ENCODE measurements at places on chromosomes 12 and 14.

DNA sequence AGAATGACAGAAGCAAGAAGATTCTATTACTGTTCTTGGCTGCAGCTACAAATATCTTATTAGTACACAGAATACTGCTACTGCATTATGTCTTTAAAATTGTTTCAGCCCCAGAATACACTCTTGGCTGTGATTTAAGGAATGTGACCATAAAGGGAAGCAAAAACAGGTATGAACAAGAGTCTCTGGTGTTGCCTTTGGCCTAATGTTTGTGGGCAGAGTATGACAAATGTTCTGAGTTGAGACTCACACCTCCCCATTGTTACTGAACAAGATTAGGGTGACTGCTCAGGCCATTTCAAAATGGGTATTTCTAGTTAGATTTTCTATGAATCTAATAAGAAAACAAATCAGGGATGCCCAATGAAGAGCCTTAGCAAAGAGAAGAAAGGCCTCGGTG, 28.5 kb downstream of the TTC6 start:
- DNase-seq: no peak

GRCh38 chr12:126084480-126084879, 1019.2 kb downstream of the AACS start:
- no peak for DNase-seq

- no peak for DNase-seq
Measured at GRCh38 chr14:68651075-68651474, 141.8 kb downstream of the ZFP36L1 start.

- no peak for DNase-seq
Measured at GRCh38 chr12:38490073-38490472, 173.5 kb downstream of the ALG10B start.

DNA sequence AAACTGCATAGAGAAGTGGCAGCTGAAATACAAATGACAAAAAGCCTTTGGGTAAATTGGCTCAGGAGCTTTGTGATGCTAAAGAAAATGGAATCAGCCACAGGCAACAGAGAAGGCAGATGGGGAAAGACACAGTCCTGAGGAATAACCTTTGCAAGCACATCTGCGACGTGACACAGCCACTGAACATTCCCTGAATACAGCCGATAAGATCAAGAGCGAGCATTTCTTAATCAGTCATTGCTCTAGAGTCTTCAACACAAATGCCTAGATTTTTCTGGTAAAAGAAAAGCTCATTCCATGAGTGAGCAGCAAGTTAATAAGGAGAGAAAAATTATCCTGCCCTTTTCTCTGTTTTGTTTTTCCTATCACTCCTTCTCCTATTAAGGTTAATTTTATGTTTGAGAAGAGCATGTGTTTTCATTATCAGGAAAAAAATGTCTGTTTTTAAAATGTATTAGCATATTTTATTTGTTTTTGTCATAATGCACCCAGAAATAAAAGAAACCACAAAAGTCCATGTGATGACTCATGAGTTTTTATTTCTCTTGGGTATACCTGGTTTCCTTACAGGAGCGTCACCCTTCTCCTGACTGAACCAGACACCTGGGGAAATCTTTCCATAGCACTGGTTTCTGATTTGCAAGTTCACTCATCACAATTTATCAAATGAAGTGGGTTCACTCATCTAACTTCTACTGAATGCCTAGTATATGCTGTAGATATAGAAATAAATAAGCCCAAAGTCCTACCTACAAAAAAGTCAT, 45.4 kb upstream of the PCED1B start:
- no peak for DNase-seq

DNA sequence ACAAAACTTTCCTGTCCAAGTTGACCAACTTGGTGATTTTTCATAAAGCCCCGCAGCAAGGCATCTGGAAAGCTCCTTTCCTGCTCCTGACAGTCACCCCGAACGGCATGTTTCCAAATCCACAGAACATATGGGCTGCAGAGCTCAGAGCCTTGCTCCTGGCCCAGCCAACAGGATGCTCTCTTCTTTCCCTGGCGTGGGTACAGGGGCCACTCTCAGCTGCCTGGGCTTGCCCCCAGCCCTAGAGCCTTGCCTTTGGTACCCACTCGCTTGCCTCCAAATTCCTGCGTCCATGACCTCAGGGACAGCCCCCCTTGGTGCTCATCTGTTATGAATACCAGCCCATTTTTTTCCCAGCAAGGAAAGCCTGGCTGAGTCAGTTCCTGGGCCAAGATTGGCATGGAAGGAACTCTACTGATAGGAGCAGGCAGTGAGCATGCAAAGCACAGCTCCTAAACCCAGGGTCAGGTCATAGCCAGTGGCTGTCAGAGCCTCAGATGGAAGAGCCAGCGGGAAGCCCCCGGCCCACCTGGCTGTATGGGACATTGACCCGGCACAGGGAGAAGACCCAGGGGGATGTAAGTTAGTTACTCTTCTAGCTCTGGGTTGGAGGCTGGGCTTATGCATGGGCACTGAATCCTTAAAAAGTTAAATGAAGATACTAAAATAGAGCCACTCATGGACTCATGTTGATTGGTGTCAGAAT, 105.3 kb upstream of the RTL1 start:
- DNase-seq: no peak

DNA sequence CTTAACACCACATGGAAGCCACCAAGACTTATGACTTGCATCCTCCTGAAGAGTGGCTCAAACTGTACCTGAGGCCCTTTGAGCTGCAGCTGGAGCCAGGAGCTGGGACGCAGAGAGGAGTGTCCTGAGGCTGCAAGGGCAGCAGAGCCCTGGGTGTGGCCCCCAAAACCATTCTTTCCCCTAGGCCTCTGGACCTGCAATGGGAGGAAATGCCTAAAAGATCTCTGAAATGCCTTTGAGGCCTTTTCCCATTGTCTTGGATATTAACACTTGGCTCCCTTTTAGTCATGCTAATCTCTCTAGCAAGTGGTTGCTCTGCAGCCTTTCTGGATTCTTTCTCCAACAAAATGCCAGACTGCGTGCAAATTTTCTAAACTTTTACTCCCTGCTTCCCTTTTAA, 156.1 kb downstream of the SLC38A4 start:
- no peak for DNase-seq

DNA sequence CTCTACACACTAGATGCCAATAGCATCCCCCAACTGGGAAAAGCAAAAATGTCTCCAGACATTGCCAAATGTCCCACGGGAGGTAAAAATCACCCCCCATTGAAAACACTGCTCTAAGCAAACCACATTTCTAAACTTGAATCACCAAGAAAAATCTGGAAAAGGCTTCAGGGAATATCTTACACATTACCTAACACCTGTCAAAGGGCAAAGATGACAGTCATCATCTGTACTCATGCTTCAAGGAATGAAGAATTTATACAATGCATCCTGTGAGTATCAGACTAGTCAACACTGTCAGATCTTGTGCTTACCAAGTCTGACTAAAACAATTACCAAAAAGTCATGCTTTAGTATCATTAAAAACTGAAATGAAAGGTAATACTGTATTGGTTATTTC, 161.6 kb upstream of the SOX5 start:
- no peak for DNase-seq

DNA sequence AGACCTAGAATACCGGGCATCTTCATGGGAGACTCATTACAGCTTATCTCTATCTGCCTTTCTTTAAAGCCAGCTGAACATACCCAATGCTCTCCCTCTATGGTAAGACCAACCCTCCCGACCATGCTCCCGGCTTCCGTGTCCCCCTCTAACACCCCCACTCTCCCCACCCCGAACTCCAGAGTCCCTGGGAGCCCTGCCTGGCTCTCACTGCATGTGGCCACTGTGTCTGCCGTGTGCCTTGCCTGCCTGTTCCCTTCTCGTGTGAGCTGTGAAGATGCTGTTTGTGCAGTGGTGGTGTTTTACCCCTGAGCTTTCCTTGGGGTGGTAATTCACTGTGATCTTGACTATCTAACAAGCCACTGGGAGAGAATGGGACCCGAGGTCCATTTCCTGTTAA, 146.4 kb upstream of the FKBP4 start:
- DNase-seq: no peak

- DNase-seq: no peak
Measured at GRCh38 chr12:60335745-60336144, 739.9 kb downstream of the SLC16A7 start.

- no peak for DNase-seq
Measured at GRCh38 chr12:14928931-14929330, 9.4 kb downstream of the ERP27 start.

DNA sequence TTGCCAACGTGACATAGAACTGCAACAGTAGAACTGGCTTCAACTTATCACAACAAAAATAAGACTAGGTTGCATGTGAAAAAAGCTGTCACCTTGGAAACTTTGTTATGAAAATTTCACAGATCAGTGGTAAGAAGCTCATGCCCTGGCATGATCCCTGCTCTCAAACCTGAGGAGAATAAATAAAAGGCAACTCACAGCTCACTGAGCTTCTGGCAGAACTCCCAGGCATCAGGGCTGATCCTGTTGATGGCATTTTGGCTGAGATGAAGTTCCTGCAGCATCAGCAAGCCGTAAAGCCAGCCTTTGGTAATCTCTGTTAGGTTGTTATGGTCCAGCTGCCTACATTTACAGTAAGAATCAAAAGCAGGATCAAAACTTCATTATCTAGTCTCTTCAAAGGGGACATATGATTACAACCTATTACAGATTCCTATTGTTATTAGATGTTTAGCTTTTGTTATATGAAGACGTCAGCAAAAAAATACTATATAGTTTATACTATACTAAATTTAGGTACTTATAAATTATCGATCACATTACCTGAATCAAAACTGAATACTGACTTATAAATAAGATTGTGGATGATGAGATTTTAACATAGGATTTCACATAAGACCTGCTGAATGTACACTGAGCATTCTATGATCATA, 32.0 kb downstream of the LRIG3 start:
- DNase-seq: no peak

DNA sequence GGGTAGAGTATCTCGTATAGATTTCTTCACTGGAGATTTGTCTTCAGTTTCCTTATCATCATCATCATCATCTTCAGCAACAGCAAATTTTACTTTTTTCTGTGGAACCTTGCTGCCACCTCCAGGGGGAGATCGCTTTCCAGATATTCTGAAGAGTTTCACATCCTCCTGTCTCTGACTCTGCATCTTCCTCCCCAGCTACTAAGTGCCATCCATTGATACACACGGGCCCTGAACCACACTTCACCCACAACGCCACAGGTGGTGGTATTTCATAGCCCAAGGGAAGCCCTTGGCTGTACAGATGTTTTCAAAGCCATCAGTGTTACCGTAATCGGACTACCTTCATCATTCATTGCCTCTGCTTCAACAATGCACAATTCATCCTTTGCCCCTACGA, 82.2 kb downstream of the PPP2R5C start:
- peak; percentile 54 for DNase-seq

DNA sequence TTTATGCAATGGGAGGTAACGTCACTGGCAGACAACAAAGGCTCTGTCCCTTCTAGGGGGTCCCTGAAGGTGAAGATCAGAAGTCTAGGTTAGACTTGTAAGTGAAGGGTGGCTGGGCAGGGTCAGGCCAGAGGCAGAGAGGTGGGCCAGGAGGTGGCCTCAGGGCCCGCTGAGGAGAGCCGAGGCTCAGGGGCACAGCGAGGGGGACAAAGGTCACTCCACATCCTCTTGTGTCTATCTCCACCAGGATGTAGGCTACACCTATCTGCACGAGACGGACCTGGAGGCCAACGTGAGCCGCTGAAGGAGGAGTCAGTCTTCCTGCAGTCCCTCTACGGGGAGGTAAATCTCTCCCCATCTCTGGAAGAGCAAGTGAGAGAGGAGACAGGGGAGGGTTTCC, 20.3 kb downstream of the KRT85 start:
- DNase-seq: no peak

DNA sequence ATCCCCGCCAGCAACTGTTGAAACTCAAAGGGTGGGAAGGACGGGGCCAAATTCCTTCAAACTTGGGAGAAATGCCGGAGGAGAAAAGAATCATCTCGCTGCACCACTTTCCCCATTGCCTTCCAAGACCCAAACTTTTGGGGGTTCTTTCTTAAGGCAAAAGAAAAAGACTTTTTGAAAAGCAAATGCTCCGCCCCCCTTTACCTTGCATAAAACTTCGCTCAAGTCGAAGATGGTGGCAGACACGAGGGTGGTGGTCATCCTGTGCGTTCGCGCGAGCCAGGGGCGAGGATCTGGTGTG, 239 bp downstream of the ZFP36L1 start:
- no peak for DNase-seq

DNA sequence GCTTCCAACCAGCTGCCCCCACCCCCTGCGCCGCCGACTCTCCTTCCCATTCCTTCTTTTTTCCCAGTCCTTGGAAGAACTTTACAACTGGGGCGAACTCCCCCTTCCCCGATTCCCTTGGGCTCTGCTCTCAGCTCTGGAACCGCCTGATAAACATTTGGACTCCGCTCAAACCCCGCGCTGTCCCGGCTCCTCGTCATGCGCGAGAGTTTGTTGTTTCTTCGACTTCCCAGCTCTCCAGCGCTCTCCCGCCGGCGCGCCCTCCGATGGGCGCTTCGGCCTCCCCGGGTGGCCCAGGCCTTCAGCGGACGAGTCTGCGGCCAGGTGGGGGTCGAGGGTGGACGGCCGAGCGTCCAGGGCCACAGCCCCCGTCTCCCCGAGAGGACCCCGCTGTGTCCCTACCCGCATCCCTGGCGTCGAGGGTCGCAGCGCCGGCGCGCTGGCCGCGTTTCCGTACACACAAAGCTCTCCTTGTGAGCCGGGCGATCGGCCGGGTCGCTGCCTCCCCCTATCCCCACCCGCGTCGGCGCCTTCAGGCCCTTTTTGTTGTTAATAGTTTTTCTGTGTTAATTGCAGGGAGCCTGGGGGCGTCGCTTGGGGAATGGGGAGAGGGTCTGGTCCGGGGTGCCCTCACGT, 847 bp downstream of the MMP14 start:
- no peak for DNase-seq

- peak; percentile 12 for DNase-seq
Measured at GRCh38 chr12:21502872-21503271, 1.3 kb downstream of the GOLT1B start.

DNA sequence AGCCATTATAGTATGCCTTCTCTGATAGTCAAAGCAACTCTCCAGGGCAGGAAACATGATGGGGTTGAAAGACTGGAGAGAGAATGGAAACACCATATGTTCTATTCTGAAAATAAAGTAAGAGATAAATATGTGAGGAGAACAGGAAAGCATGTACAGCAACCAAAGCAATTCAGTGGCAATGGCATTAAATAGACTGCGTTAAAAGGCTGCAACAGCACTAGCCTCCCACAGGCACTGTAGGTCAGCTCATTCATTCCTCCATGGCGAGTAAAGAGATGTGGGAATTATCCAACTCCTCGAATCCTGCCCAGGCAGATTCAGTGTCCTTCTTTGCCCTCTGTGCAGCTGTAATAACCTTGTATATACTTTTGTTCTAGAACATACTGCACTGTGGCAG, 43.8 kb downstream of the ANO6 start:
- DNase-seq: no peak

DNA sequence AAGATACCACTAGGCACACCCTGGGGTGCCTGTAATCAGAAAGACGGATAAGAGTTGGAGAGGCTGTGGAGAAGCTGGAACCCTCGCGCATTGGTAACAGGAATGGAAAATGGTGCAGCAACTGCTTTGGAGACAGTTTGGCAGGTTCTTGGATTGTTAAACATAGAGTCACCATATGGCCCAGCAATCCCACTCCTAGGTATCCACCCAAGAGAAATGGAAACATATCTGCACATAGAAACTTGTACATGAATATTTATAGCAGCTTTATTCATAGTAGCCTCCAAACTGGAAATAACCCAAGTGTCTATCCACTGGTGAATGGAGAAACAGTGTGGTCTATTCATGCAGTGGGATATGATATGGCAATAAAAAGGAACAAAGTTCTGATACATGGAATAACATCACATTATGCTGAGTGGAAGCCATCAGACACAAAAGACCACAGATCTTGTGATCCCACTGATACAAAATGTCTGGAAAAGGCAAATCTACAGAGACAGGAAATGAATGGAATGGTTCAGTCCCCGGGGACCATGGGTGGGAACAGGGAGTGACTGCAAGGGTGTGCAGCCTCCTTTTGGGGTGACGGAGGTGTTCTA, 45.4 kb downstream of the JAG2 start:
- DNase-seq: no peak

Data from activated naive CD8-positive, alpha-beta T cell treated with anti-CD3 and anti-CD28 coated beads, Interleukin-2, amount 50 U/mL, for 24 hours (primary cell).